T47D (cell line): ENCODE measurements at places on chromosomes 5 and 9.

DNA sequence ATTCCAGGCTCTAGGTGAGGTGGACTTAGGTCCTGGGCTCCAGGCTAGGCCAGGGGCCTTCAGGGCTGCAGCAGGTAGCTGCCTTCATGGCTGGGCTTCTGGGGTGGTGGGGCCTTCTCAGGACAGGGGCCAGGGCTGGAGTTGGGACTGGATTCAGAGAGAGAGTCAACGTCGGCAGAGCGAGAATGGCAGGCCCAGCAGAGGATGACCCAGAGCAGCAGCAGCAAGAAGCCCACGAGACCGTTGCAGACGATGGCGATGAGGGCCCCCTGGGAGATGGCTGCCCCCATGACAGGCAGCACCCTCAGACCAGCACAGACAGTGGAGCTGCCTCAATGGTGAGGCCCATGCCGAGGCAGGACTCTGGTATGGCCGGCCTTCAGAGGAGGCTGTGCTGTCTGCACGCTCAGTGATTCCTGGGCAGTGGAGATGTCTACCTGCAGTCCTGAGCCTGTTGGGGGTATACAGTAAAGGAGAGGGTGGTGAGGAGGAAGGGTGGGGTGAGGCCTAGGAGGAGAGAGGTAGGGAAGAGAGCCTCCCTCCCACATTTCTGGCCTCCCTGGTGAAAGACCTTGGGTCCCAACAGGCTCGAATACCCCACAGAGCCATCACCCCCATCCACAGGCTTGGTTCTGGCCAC, 1.3 kb downstream of the ENHO start:
- DNase-seq = no peak

- DNase-seq = peak; percentile 48
These were observed 277.4 kb downstream of the AOPEP start for GRCh38 chr9:95003689-95004410.

DNA sequence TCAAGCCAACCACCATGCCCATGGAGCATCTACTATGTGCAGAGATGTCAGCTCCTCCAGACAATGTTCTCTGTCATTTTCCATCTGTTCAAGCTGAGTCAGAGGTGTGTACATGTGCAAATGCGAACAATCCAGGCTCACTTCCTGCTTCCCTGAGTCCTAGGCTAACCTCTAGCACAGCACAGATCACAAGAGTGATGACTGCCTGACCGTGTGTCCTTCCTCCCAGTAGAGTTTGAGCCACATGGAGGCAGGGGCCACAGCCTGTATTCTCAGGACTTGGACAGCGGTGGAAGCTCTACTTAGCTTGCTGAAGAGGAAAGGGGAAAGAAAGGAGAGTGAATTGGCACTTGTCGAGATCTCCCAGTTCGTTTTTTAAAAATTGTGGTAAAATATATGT, 87.2 kb downstream of the KCNIP1 start:
- no peak for DNase-seq

DNA sequence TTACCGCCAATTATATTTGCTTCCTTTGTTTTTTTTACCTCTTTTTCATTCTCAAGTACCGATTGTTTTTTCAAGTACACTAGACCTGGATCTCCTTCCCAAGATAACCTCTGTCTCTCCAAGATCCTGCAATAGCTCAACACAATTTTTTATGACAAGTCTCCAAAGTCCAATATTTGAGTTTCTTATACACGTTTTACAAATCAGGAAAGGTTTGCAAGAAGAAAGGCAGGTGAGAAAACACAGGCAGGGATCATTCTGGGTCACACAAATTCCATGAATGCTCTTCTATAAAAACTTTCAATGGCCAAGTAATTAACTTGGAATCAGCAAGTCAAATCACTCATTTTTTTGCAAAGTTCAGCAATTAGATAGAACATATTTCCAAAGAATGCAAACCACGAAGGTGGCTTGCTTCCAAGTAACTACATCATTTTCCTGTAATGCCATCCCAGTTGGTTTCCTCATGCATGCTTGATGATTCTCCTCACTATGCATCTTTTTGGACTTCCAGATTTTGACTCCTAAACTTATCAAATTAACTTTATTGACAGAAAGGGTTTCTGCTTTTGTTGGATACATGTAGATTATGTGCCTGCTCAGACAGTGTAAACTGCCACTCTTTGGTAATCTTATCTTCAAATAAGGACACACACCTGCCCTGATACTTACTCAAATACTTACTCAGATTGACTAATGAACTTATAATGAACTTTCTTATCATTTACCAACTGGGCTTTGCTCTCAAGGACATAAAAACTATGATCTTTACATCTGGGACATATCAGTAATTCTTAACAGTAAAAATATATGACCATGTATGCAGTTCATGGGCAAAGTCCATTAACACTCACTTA, 24.7 kb upstream of the IFNE start:
- DNase-seq = no peak

DNA sequence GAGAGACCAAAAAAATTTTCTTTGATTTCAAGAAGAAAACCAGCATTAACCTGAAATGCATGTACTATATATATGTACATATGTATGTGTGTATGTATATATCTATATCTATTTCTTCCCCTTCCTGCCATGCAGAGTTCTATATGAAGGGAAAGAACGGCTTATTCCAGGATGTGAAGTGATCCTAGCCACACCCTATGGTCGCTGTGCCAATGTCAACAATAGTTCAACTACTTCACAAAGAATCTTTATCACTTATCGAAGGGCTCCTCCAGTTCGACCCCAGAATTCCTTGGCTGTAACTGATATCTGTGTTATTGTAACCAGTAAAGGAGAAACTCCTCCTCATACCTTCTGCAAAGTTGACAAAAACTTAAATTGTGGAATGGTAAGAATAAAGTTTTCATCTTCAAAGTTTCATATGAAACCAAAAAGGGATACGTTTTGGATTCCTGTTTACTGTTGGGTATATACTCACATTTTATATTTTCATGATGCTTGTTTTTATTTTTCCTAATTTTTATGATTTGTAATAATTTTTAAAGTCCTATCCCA, 56.2 kb downstream of the DENND4C start:
- DNase-seq = no peak

DNA sequence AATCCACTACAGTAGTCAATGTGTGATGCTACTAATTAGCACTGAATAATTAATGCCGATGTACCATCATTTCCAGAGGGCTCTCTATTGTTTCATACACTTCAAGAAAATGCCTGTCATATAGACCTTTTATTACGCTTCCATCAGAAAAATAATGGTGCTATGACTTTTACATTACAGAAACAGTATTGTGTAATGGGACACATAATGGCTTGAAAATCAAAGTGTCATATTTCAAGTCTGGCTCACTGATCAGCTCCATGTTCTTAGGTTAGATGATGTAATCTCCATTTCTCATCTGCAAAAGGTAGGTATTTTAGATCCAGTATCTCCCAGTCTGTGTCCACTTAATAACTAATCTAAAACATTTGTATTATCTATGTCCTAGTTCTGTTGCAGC, 990.6 kb upstream of the TYRP1 start:
- no peak for DNase-seq

GRCh38 chr9:93702261-93702660, 125.9 kb downstream of the PHF2 start:
- DNase-seq = no peak

GRCh38 chr5:4862500-4862899, 277.6 kb upstream of the ADAMTS16 start:
- peak; percentile 69 for DNase-seq

DNA sequence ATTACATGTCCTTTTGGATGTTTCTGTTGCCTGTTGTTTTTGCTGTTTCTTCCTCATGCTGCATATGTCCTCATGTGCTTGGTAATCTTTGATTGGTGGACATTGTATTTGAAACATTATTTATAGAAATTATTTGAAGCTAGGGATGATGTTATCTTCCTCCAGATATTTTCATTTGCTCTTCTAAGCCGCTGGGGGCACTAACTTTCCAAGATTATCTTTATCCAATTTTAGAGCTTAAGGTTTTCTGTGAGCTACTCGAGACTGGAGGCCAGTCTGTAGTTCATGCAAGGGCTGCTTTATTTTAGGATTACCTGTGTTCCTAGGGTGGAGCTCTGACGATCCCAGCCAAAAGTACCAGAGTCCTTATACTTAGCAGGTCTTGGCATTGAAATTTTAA, 40.9 kb downstream of the STX17 start:
- no peak for DNase-seq

- no peak for DNase-seq
These were observed 48.9 kb downstream of the CXXC5 start for GRCh38 chr5:139696894-139697658.

DNA sequence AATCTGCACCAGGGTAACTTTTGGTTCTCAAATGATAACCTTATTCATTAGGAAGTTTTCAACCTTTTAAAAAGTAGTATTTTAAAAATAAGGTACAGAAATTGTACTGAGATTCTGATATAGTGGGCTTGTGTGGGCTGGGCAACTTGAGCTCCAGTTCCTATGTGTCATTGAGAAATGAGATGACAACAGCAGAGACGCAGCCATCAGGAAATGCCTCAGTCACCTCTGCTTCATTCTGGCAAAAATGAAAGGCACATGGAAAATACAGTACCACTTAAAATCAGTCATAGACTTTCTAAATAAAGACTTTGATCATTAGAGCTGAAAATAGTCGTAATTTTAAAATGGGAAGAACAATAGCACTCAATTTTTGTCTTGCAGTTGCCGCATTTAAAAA, 480.2 kb downstream of the PLK2 start:
- no peak for DNase-seq

GRCh38 chr5:172885597-172886340, 51.7 kb downstream of the ERGIC1 start:
- DNase-seq = no peak

- no peak for DNase-seq
These were observed 152.2 kb downstream of the BNC2 start for GRCh38 chr9:16718296-16718695.

GRCh38 chr5:160369990-160370712, at the start of gene C1QTNF2:
Gene C1QTNF2 (minus strand): TSS chr5:160370626. CDS start chr5:160355011, 15,615 bp downstream.
- peak; percentile 60 for DNase-seq

DNA sequence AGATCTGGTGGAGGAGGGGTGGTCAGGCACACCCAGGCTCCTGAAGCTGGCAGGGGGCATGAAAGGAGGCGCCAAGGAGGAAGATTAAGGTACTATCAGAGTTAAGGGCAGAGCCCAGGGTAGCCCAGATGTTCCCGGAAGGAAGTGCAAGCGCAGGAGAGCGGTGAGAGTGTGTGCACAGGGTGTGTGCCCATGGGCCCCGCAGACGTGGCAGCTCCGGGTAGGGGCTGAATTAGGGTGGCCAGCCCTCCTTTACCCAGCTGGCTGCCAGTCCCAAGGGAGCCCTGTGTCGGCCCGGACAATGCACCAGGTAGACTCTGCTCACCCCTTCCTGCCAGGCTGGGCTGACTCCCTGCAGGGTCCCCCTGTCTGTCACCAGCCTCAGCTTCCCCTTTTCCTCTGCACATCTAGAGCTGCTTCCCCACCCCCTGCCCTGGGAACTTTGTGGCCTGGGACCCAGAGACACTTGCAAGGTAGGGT, at the start of gene SMIM33:
SMIM33 (plus strand) TSS at position 184 of the 480 bp plus-strand sequence; CDS start at position 302, 118 bp downstream.
- no peak for DNase-seq

- DNase-seq = no peak
These were observed 7.6 kb upstream of the CCDC152 start for GRCh38 chr5:42749020-42749419.

- DNase-seq = no peak
These were observed 5.8 kb downstream of the OTP start for GRCh38 chr5:77632526-77633206.

DNA sequence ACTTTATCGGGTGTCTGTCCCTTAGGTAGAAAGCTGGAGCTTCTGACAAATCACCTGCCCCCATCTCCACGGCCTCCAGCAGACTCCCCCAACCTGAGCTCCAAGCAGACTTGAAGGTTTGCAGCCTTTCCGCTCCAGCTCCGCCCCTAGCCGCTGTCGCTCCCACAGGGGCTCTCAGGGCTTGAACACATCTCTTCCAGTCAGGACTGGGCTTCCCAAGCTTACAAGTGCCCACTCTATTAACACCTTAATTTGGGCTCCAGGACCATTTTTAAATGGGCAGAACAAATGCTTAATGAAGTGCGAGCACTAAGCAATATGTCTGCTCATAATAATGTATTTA, 17.2 kb upstream of the SLC25A51 start:
- no peak for DNase-seq

- DNase-seq = no peak
These were observed 22.1 kb downstream of the P4HA2 start for GRCh38 chr5:132205385-132206125.

- DNase-seq = no peak
These were observed 50.7 kb downstream of the TMEM167A start for GRCh38 chr5:83026516-83026915.

DNA sequence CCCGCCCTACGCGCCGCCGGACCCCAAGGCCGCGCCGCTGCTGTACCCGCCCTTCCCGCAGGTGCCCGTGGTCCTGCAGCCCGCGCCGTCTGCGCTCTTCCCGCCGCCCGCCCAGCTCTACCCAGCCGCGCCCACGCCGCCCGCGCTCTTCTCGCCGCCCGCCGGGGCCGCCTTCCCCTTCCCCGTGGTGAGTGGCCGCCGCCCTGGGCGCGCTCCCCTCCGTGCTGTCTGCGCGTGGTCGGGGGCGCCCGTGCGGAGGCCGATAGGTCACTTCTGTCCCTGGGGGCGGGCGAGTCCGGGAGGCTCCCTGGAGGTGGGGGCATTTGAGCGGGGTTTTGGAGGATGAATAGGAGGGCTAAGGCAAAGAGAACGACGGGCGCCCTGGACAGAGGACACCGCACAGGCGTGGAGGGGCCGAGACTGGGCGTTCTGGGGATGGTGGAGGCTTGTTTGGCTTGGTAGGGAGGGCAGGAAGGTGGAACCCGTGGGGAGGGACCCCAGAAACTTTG, 9.6 kb downstream of the PRRT1B start:
- DNase-seq = no peak

DNA sequence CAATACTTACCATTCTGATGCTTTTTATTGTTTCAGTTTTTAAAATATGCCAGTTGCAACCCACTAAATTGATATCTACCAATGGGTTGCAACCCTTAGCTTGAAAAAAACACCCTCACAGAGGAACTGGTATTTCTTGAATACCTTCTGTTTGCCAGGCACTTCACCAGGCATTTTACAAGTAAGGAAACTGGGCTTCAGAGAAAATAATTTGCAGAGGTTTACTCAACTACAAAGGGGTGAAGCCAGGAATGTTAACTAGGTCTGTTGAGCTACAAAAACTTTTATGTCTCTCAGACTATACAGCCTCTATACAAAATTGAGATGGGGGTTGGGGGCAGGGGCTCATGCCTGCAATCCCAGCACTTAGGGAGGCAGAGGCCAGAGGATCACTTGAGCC, 65.0 kb downstream of the STX17 start:
- no peak for DNase-seq

DNA sequence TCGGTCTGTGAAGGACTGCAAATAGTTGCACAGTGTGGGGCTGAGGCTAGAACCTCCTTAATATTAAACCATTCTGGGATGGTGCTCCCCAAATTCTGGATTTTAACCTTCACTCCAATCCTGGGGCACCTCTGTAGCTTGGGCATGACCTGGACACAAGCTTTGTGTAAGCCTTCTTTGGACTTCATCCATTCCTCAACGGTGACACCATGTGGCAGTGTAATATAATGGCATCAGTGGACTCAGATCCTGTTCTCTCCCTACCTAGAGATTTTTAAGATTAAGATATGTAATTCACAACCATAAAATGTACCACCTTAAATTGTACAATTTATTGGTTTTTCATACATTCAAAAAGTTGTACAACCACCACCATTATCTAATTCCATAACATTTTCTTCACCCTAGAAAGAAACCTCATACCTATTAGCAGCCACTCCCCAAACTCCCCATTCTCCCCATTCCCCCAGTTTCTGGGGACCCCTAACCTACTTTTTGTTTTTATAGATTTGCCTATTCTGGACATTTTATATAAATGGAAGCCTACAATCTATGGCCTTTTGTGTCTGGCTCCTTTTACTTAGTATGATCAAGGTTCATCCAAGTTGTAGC, 4.8 kb upstream of the PLGRKT start:
- no peak for DNase-seq

GRCh38 chr5:11564706-11565105, 339.5 kb downstream of the CTNND2 start:
- DNase-seq = no peak
